CD4-positive, alpha-beta T cell treated with Interleukin-12 subunit alpha and Interleukin-12 subunit beta, for 1 hour (primary cell): ENCODE measurements at places on chromosomes 3 and 15.

DNA sequence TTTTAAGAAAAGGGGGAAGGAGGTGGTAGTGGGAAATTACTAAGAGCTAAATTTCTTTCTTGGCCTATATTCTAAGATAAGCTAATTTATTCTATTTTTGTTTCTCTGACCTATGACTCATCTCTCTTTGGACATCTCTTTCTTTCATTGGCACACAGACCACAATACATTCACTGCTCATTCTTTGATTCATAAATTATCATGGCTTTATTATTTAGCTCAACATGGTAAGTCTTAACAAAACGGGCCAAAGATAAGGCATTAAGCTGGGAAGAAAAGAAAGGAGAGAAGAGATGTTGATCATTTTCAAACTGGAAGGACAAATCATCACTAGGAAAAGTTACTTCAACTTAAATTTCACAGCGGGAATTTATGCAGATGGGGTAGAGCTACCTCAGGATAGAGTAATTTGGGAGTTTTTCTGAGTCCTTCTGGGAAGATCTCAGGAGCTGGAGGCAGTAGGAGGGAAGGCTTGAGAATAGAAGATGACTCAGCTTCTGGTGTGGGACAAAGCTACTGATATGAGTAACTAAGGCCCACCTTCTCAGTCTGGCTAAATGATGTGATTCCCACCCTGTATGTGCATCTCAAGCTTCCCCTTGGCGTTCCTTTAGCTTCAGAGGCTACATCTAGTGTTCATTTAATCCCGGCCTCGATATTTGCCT is 7.5 kb upstream of the ALCAM start:
- DNase-seq = no peak

DNA sequence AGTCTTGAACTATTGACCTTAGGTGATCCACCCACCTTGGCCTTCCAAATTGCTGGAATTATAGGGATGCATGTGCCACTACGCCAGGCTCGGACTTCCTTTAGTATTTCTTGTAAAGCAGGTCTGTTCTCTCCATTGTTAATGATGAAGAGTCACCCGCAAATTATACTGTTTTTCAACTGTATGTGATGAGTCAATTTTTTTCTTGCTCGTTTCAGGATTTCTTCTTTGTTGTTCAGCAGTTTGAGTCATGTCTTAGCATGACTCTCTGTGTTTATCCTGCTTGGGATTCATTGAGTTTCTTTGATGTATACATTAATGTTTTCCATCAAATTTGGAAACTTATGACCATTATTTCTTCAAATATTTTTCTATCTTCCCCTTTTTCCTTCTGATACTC is 28.9 kb downstream of the GRAMD1C start:
- DNase-seq = no peak

- no peak for DNase-seq
Observed at GRCh38 chr15:69921626-69922619, 175.8 kb downstream of the TLE3 start.

- no peak for DNase-seq
Observed at GRCh38 chr3:141795276-141795675, 32.1 kb downstream of the GRK7 start.

GRCh38 chr3:39141171-39141995 is 12.0 kb downstream of the CSRNP1 start:
- no peak for DNase-seq

GRCh38 chr3:186425788-186426730 is 64.0 kb upstream of the DGKG start:
- no peak for DNase-seq

- DNase-seq = no peak
Observed at GRCh38 chr3:57949785-57950615, 58.2 kb upstream of the FLNB start.

DNA sequence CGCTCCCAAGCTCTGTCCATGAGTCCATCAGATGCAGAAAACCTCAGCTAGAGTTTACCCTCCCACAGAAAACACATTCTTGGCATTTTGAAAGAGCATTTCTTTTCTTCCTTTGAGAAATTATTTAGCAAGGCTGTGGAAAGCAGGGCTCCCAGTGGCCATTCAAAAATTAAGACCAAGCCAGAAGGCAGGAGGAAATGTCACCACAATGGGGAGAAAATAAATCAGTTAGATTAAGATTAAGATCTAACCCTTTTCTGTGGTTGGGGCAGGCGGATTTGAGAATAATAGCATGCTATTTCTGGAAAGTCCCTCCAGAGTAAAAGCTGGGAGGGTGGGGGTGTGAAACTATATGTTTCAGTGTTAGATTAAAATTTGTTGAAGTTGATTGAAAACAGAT is 20.2 kb downstream of the LRIG1 start:
- DNase-seq = peak; percentile 67

DNA sequence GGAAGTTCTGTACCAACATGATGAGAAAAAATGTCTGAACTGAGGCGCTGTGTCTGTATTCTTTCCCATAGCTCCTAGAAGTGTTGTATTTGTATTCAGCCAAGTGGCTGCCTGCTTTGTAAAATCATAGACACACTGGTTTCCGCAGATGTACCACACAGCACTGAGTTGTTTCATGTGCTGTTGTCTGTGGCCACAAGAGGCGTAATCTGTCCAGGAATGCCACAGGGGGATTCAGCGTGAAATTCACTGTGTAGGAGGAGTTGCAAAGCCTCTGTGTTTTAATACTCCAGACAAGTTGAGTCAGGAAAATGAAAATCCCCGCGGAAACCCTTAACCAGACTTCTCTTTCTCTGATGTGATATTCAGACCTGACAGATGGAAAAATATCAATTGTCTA is 462.2 kb downstream of the NSUN3 start:
- no peak for DNase-seq

- no peak for DNase-seq
Observed at GRCh38 chr15:86935841-86936240, 856.2 kb downstream of the AGBL1 start.
